ENCODE measurements at places on chromosomes 5 and 9.
A peak's percentile ranks its signal among the peaks of the same experiment; 100 is the strongest.

DNA sequence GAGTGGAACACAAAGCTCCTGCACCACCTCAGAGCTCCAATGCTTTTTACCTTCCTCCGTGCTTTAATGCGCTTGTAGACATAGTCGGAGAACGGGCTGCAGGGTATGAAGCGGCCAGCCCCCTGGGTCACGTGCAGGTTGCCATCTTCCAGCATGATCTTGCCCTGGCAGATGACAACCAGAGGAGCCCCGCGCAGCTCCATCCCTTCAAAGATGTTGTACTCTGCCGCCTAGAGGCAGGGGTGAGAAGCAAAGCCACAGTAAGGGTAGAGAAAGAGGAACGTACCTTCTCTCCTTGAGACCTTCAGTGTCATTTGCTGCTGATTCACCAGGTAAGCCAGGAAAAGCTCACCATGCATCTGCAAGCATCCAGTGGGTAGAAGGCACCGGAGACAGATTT is 112.3 kb downstream of the DPYSL3 start:
- DNase-seq = peak; percentile 1

GRCh38 chr5:141560151-141560550 is 58.6 kb downstream of the DIAPH1 start:
- no peak for DNase-seq

- no peak for DNase-seq
Observed at GRCh38 chr5:103866169-103866568, 303.6 kb upstream of the NUDT12 start.

DNA sequence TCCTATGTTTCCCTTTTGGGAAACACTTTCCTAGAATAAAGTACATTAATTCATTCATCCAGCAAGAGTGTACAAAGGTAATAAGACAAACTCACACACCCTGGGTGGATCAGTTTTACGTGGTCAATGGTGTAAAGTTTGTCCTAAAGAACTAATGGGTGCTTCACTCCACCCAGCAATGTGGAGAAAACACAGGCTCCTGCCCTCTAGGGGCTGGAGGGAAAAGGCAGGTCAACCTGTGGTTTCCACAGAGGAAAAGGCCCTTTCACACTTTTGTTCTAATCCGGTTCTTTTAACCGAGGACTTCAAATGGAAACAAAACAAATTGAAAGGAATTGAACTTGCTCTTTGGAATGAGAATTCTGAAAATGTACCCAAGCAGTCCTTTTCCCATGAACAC is 80.9 kb upstream of the SPOCK1 start:
- DNase-seq = no peak

DNA sequence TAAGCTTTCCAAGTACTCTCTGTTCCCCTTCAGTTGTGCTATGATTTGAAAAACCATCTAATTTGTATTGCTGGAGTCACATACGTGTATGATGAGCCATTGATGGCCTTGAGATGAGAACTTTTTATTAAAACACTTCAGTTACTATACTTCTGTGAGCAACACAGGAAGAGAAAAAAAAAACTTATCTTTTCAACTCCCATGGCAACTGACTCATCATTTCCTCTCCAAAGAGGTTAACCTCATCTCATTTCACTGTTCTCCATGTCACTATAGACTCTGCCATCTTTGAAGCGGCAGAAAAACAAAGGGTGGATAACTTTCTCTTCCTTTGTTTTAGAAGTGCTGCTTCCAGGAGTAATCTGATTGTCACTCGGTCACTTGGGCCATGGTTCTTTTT is 104.3 kb upstream of the PCSK1 start:
- peak; percentile 26 for DNase-seq

DNA sequence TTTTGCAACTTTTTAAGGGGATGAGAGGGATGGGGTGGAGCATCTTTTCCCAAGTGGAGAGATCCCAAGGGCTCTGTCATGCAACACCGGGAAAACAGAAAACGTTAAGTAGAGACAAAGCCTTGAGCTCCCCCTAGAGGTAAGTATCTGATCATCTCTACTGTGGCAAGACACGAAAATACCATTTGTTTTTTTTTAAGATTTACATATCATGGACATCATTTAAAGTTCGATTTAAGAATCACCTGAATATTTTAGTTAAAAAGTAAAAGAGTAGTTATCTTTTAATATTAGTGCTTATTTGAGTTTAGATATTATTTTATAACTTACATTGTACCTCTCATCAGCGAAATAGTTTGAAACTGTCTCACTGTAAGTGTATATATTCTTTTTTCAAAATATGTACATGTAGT is 200.4 kb downstream of the LRRC70 start:
- peak; percentile 46 for DNase-seq

- no peak for DNase-seq
Observed at GRCh38 chr5:133741396-133741795, 129.1 kb upstream of the FSTL4 start.

DNA sequence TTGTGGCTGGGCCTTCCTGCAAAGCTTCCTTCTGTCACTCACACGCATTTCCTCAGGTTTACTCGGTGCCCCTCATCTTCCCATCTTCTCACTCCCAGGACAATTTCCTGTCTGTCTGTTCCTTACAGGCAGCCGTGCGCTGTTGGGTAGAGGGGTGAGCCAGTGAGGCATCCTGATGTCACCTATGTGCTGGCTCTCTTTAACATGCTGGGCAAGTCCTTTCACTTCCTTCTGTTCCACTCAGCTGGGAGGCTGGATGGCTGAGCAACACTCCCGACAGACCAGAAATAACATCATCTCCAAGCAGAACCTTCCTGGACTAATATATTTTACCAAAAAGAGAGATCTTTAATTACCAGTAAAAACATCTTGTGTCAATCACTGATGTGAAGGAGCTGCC is 103.0 kb downstream of the HSD17B3 start:
- DNase-seq = no peak

- DNase-seq = no peak
Observed at GRCh38 chr5:158660726-158661125, 439.0 kb downstream of the EBF1 start.

- DNase-seq = no peak
Observed at GRCh38 chr5:96972599-96973334, 36.9 kb downstream of the LNPEP start.

DNA sequence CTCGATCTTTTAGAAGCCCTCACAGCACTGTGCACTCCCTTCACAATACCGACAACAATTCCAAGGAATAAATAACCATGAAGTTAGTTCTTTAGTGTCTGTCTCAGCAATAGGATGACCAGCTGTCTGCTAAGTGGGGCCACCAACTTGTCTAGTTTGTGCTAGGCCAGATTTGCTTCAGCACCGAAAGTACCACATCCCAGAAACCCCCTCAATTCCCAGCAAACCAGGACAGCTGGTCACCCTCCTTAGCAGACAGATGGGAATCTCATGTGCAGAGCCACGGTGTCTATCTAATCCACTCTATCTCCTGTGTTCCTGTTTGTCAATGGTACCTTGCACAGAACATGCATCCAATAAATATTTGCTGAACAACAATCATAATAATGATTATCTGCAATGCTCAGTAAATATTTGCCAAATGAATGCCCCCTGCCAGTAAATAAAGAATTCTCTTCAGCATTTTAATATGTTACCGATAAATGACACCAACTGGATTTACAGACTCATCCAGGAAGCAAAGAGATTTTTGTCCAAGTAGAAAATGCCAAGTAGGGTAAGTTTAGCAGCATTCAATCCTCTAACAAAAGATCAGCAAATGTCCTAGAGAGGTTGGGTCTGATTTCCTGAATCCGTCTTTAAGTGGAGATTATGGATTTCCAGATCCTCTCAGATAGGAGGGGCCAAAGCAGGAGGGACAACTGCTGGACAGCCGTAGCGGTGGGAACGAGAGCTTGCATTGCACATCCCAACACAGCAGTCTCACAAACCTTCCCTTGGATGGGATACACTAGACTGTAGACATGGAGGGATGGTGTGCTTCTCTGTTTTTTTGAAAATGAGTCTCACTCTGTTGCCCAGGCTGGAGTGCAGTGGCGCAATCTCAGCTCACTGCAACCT is 51.9 kb upstream of the ANKRD33B start:
- DNase-seq = no peak

- no peak for DNase-seq
Observed at GRCh38 chr5:168282120-168282519, 9.3 kb upstream of the WWC1 start.

GRCh38 chr5:1030801-1031271 is 22.2 kb downstream of the NKD2 start:
- no peak for DNase-seq

DNA sequence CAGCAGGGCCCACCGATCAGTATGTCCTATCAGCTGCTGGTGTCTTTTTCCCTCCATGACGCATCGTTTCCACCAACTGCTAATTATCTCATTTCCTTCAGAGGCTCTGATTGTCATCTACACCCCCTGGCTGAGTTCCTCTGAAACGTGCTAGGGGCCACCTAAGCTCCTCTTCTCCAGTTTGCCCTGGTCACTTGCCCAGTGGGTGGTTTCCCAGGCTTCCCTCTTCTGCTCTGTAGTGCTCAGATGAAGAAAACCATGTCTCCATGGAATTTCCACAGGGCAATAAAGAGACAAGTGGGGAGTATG is 65.3 kb downstream of the TSTD2 start:
- DNase-seq = peak; percentile 84

GRCh38 chr5:79536193-79536906 is 22.4 kb upstream of the HOMER1 start:
- DNase-seq = no peak

DNA sequence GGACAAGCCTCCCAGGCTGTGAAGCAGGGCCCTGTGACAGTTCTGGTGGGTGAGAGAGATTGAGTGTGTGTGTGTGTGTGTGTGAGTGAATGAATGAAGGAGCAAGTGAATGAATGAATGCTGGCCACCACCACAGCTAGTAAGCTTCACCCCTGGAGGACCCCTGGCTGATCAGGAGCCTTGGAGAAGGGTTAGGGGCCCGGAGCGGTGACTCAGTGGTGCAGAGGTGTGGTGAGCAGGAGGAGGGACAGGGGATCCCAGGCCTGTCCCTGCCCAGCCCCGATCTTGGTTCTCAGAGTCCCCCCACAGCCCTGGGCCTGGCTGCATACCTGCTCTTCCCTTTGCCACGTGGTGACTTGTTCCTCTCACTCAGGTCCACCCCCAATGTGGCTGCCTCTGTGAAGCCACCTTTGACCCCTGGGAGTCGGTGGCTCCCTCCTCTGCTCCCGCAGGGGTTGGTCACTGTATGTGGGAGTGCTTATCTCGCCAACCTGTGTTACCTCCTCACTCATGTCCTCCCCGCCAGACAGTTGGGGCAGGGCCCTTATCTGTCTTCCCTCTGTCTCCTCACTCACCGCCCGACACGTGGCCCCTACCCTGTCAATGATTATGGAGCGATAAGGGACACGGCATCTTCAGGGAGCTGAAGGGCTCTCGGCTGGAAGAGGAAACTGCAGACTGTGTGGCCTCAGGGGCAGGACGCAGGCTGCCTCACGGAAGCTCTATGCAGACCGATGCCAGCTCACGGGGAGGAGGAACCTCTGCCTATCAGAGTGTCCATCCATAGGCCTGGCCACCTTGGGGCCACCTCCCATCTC is 99.9 kb upstream of the PITX1 start:
- peak; percentile 100 for DNase-seq

DNA sequence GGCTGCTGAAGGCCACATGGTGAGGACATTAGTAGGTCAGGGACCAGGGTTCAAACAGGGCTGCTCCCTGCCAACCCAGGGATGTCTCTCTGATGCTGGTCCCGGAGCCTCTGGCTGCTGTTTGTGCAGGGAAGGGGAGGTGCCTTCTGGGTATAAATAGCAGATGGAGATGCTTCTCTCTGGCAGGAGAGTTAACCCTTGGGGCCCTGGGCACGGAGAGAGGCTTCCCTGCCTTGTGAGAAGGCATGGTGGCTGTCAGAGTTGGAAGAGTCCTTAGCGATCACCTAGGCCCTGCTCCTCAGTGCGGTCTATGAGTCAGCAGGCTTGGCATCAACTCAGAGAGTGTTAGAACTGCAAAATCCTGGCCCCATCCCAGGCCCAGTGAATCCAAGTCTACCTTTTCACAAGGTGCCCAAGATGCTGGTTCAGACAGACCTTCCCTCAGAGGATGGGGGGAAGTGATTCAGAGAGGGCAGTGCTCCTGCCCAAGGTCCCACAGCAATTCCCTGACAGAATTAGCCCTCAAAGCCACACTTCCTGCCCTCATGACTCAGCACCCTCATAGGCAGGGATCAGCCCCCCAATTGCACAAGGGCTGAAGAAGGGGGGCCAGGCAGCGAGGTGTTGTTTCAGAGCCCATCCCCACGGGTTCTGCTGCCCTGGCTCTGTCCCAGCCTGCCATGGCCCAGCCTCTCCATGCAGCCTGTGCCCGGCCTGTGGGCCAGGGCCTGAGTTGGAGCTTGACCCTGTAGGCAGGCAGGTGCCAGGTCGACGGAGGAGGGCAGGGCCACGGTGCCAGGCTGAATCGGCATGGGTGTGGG is 25.6 kb downstream of the CAMK2A start:
- DNase-seq = peak; percentile 23

GRCh38 chr9:89751079-89751825 is 146.4 kb downstream of the GADD45G start:
- DNase-seq = no peak

GRCh38 chr5:78907255-78907891 is 77.7 kb downstream of the ARSB start:
- DNase-seq = no peak

GRCh38 chr9:17993024-17993423 is 414.2 kb downstream of the SH3GL2 start:
- no peak for DNase-seq

DNA sequence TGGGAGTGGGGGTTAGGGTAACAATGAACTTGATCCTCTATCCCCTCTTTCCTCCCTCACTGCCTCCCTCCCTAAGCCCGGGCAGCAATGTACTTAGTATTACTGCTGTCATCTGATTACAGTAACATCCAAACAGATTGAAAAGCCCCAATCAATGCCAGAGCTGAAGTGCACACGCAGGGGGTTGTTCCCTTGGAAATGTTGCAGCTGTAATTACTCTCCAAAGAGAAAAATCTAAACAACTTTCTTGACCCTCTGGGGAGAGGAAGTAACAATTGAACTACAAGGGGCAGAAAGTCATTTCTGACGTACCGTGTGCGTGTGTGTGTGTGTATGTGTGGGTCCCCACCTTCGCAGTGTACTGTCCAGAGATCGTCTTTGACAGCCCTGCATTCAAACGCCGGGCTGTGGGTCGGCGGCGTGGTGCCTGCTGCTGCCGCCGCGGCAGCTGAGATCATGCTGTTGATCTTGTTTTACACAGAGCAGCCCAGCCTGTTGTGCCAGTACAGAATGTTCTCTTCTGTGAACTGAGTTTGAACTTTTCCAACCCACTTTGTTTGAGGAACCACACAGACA is 66.0 kb upstream of the KLF9 start:
- no peak for DNase-seq

DNA sequence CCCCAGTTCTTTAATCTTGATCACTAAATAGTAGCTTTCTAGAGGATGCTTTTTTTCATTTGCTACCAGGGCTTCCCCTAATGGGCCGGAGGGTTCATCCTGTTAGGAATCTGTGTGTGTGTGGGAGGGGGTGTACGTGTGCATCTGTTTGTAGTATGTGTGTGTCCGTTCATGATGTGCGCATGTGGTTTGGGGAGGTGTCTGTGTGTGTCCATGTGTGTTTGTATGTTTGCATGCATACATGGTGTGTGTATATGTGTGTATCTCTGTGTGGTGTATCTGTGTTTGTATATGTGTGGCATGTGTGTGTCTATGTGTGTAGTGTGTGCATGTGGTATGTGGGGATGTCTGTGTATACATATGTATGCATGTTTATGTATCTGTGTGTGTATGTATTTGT is 106.2 kb downstream of the SYK start:
- DNase-seq = no peak
